Activated T-cell treated with anti-CD3 and anti-CD28 coated beads for 4 hours (primary cell): ENCODE measurements at places on chromosomes 13 and 19.

- peak; percentile 17 for DNase-seq
These were observed 536 bp downstream of the UBA2 start for GRCh38 chr19:34428549-34429285.

- DNase-seq, result no peak
These were observed 69.9 kb upstream of the TSC22D1 start for GRCh38 chr13:44646044-44646443.

GRCh38 chr19:1909761-1910080, 4.5 kb downstream of the ADAT3 start:
- DNase-seq, result no peak

GRCh38 chr13:76687467-76687866, 198.7 kb downstream of the KCTD12 start:
- no peak for DNase-seq

- DNase-seq, result no peak
These were observed 43.5 kb upstream of the SHISA2 start for GRCh38 chr13:26095338-26095737.

DNA sequence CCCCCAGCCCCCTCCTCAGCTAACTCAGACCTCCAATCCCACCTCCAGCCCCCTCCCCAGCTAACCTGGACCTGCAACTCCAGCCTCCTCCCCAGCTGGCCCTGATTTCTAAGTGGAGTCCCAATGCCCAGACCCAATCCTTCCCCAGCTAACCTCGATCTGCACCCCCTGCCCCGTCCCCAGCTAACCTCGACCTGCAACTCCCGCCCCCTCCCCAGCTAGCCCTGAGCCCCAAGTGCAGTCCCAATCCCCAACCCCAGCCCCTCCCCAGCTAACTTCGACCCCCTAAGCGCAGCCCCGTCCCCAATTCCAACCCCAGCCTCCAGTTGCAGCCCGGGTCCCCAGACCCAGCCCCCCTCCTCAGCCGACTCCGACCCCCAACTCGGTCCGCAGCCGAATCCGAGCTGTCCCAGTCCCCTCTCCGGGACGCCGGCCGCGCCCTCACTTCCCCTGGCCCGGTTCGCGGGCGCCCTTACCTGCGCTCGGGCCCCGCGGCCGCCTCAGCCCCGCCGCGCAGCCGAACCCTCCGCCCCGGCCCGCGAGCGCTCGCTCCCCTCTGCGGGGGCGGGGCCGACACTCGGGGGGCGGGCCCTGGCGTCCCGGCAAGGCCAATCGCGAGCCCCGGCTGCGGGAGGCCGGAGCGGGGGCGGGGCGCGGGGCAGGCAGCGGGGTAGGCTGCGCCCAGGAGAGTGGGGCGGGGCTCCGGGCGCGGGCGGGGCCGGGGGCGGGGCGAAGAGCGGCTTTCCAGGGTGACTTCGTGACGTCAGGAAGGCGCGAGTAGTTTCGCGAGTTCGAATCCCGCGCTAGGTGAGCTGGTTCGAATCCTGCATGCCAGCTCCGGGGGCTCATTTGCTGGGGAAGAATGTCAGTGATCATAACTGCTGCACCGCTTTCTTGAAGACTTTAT, at the start of gene GNG7:
Gene GNG7 (minus strand): TSS at position 525 of the 907 bp plus-strand sequence. CDS start 182,006 bp downstream, outside the sequence.
- DNase-seq, result peak; percentile 95

DNA sequence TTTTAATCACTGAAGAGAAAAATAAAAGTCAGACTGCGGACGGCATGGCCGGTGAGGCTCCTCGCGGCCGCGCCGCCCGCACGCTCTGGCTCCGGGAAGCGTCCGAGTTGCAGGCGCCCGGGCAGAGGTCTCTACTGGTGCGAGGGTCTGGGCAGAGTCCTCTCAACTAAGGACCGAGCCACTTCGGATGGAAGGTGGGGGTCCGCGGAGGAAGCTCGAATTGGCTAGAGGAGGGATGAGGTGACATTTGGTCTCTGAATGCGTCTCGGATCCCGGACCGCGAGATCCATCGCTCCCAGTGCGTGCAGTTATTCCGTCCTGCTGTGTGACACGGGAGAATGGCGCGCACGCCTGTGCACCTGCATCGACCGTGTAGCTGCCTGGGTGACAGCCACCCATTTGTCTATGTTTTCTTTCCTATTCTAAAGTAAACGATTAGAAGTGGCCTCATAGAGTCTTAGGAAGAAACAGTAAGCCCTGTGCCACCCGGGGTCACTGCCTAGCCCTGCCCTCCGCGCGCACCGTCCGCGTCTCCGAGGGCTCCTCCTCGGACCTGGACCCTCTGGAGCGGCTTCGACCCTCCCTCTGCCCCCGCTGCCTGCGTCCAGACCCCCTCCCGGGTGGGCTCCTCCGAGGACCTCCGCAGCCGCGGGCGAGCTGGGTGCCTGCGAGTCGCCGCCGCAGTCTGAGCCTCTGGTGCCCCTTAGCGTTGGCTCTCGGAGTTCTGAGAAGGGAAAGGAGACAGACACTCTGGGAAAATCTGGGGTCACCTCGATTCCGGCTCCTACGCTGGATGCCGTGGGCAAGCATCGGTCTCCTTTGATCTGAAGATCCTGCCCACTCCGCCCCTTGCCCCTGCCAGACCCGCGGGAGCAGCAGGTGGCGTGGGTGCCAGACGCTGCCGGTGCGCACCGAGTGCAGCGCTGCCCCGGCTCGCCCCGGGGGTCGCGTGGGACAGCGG, 347.4 kb downstream of the LIG4 start:
- no peak for DNase-seq

- DNase-seq, result no peak
These were observed 97.5 kb downstream of the TNFSF11 start for GRCh38 chr13:42671502-42671901.

GRCh38 chr19:13930402-13930801, 7.8 kb downstream of the PODNL1 start:
- DNase-seq, result no peak

DNA sequence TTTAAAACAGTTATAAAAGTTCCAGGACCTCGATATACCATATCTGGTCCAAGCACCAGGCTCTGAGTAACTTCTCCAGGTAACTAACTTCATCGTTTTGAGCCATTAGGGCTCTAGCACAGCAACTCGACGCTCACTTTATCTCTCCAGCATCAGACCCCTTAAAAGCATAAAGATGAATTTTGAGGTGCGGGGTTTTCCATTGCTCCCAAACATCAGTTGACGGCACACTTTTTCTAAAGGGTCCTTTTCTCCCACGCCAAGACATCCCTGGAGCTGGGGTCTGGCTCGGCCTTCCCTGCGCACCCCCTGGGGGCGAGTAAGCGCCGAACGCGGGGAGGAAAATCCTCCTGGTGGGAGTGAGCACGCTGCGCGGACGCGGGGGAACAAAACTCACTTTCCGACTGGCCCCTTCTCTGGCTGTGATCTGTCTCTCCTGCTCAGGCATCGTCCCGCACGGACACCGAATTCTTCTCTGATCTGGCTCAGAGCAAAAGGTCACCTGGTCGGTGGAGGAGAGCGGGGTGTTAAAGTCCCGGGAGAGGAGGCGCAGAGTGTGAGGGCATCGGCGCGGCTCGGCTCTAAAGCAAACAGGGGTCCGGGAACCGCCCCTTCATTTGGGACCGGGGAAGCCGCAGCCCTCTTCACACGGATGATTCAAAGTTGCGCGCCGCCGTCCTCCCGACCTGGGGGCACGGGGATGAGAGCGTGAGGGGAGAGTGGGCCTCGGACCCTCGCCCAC, at the start of gene ATP7B:
Gene ATP7B (minus strand): TSS at position 561 of the 742 bp plus-strand sequence. CDS start 113 bp downstream, at position 448.
- no peak for DNase-seq

DNA sequence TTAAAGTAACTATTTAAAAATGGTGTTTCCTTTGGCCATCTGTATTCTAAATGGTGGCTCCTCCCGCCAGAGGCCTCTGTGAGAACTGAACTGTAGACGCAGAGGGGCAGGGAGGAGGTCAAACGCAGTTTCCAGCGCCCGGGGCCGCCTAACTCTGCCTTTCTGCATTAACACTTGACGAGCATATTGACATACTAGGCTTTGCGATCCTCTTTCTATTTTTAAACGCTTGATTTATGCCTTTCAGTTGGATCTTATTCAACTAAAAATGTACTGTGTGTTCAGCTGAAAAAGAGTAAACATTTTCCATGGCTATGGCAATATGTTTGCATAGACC, 74.7 kb downstream of the SPACA7 start:
- no peak for DNase-seq

DNA sequence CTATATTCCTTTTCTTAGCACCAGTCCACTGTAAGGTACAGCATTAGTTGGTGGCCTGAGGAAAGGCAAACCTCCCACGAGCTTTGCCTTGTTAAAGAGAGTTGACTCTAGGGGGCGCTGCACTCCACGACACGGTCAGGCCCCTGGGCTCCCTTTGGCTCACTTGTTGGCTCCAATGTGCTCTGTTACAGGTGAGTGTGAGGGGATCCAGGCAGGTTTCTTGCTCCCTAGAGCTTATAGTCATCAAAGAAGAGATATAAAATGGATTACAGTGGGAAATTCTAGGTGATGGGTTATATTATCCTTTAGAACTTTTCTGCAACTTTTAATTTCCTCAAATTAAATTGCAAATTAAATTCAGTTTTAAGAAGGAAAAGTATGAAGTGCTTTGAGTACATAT, 3.7 kb downstream of the WDR87 start:
- DNase-seq, result peak; percentile 80

- no peak for DNase-seq
These were observed 8.6 kb upstream of the MYCBP2 start for GRCh38 chr13:77335543-77335942.

- DNase-seq, result no peak
These were observed 601 bp upstream of the ZNF749 start for GRCh38 chr19:57434386-57435061.

GRCh38 chr19:3809881-3810707, 23.9 kb upstream of the MATK start:
- DNase-seq, result no peak

- no peak for DNase-seq
These were observed 7.5 kb downstream of the GPR180 start for GRCh38 chr13:94609196-94609595.

DNA sequence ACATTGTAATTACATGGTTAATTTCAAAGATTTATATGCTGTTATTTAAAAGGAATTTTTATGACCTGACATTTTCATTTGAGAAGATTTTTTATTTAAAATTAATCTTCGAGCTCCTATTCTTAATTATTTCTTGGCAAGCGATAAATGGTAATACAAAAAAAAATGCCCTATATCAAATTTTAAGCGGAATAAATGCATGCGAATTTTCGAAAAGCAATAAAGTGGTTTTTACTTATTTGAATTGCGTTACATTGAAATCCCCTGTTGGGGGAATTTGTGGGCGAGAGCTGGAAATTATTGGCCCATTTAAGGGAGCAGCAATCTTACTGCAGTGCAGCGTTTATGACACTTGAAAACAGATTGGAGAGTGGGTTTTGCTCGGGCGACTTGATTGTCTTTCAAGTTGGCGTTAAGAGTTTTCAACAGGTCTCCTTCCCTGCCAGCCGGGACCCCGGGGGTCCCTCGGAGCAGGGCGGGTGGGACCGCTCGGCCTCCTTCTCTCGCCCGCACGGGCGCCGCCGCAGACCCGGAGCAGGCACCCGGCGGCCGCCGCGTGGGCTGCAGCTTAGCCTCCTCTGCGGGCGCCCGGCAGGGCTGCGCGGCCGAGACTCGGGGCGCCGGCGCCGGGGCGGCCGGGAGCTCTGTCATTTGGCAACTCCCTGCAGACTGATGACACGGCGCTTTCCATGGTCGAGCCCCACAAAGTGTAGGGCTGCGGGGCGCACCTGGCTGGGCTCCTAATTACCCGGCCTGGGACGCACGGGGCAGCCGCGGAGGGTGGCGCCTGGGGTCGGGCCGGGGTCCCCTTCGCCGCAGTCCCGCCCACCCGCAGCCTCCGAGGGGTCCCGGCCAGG, 255.1 kb upstream of the SOX21 start:
- no peak for DNase-seq

DNA sequence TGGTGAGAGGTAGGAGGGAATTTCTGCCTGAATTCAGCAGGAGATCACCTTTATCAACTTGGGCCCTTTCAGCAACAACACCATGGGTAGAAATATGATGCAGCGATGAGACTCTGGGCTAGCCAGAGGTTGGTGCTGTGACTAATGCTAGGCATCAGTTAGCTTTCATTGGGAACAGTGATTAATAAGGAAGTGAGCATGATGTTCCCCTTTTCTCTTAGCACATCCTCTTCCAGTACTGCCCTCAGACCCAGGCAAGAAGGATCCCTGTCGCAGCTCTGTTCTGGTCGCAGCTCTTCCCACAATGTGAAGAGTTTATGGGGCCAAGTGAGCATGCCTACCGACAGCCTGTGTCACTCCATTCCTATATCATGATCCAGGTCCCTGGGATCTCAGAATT, 100.5 kb downstream of the FLT1 start:
- DNase-seq, result no peak

GRCh38 chr19:4981681-4981958, 12.7 kb downstream of the KDM4B start:
- DNase-seq, result no peak

- DNase-seq, result no peak
These were observed 749 bp downstream of the ZNF264 start for GRCh38 chr19:57192077-57192420.

- no peak for DNase-seq
These were observed 764.4 kb downstream of the LIG4 start for GRCh38 chr13:107450931-107451330.

- no peak for DNase-seq
These were observed 10.6 kb downstream of the NANOS3 start for GRCh38 chr19:13887517-13887916.
